ENCODE measurements at places on chromosomes 1 and 21. TPM values are rescaled to one million over a fixed set of nuclear protein-coding genes. Genes with fewer than 3 reads are reported as not detected.

DNA sequence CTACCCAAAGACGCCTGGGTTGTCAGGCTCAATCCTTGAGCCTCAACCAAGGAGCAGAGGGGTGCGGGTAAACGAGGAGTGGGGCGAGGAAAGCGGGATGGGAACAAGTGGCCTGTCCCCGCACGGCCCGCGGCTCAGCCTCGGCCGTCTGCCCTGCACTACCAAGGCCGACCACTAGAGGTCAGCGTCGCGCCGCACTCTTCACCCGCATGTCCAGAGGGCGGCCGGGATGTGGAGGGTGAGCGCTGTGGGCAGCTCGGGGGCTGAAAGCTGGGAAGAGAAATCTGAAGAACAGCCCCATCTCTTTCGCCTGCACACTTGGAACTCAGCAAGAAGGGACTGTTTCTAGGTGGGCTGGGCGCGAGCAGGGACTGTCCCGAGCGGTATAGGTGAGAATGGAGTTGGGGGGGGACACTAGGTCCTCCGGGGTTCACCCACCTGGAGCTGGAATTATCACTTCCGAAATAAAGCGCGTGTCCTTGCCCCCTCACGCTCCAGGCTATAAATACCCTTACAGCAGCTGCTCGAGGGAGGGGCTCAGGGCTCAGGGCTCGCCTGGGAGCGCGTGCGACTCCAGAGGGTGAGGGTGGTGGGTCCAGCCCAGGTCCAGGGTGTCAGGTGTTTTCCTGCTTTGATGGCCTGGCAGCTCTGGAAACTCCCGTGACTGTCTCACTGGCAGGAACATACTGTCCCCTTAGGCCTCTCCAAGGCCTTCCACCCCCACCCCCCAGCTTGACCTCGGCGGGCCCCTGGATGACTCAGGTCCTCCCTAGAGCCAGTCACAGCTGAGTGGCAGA, 9.8 kb downstream of the SLC30A2 start:
- no peaks in the 10 kb centered on the region for H3K36me3 ChIP-seq
- peaks cover 15% of the 10 kb centered on the region for H3K27me3 ChIP-seq
- peak; percentile 91 for DNase-seq
- H3K4me3 ChIP-seq: peak overlapping the region; percentile 97

DNA sequence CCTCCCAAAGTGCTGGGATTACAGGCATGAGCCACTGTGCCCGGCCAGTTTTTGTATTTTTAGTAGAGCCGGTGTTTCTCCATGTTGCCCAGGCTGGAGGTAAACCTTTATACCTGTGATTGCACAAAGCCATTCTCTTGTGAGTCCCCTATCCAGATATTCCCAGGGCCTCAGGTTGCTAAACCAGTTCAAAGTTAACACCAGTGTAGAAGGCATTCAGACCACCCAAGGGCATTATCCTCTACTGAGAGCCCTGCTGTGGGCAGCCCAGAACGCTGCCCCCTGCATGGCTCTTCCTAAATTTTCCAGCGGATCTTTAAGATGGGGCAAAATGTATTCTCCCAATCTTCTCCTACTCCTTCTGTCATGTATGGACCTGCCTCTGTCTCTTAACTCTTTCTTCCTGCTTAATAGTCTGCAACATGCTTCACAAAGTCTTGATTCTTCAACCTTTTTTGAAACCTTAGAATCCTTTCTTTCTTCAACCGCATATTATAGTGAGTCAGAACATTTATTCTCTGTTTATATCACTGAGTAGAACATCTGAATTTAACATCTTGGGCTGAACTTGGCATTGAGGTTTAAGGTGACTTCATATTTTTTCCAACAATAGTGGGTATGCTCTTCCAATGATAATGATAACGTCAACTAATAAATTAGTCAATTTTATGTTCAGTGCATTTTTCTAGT, 36.0 kb downstream of the UBE4B start:
- H3K27me3 ChIP-seq: peaks cover 1% of the 10 kb centered on the region
- no peaks in the 10 kb centered on the region for H3K36me3 ChIP-seq
- H3K4me3 ChIP-seq: no peak overlapping the region
- no peak for DNase-seq

DNA sequence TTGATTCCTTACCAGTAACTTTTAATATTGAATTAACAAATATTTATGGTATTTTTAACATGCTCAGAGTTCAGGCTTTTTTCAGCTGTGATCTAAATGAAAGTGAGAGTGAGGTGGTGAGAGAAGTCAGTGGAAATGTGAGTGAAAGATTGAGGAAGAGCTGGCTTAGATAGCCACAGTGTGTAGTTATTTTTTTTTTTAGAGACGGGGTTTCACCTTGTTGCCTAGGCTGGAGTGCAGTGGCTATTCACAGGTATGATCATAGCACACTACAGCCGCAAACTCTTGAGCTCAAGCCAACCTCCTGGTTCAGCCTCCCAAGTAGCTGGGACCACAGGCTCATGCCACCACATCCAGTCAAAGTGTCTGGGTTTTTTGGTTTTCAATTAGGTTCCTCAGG, 10.9 kb downstream of the RNF11 start:
- no peaks in the 10 kb centered on the region for H3K4me1 ChIP-seq
- H3K27me3 ChIP-seq: peaks cover 1% of the 10 kb centered on the region
- DNase-seq: no peak
- no peak overlapping the region for H3K27ac ChIP-seq
- peaks cover 4% of the 10 kb centered on the region for H3K36me3 ChIP-seq

GRCh38 chr1:219066631-219067349, 106.9 kb upstream of the LYPLAL1 start:
- DNase-seq: no peak
- H3K36me3 ChIP-seq: no peaks in the 10 kb centered on the region
- no peak overlapping the region for H3K27ac ChIP-seq

GRCh38 chr1:229004066-229004833, 266.7 kb upstream of the RAB4A start:
- no peaks in the 10 kb centered on the region for H3K27me3 ChIP-seq
- H3K4me1 ChIP-seq: peaks cover 13% of the 10 kb centered on the region
- no peak overlapping the region for H3K4me3 ChIP-seq

Gene TAS1R1
- total RNA-seq: not detected

DNA sequence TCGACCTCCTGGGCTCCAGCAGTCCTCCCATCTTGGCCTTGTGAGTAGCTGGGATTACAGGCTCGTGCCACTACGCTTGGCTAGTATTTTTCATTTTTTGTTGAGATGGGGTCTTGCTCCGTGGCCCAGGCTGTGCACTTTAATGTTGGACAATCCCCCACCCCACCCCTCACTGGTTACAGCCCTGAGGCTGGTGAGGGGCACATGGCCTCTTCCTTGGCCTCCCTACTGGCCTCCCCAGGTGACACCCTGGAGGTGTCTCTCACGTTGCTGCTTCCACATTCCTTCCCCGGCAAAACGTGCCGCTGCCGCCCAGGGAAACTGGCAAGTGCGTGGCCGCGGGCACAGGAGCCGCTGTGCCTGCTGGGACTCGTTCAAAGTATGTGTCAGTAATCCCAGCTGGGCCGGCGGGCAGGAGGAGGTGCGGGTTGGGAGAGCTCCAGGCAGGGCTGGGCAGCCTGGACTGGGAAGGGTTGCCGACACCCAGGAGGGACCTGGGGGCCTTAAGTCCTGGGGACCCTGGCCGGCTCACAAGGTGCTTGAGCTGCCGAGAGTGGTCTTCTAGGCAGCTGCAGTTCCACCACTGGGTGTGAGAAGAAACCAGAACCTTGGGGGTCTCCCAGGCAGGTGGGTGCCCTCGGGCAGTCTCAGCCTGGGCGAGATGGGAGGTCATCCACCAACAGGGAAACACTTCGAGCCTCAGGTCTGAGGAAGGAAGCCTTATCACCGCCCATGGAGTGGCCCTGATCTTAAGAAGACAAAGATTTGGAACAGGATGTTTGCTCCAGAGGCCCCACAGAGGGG, 6.5 kb downstream of the WNT3A start:
- H3K4me3 ChIP-seq: no peak overlapping the region
- peaks cover 29% of the 10 kb centered on the region for H3K27me3 ChIP-seq
- H3K4me1 ChIP-seq: no peaks in the 10 kb centered on the region
- H3K36me3 ChIP-seq: no peaks in the 10 kb centered on the region
- DNase-seq: no peak

- no peaks in the 10 kb centered on the region for H3K27me3 ChIP-seq
- peak overlapping the region; percentile 85 for H3K27ac ChIP-seq
- H3K4me3 ChIP-seq: no peak overlapping the region
- peaks cover 4% of the 10 kb centered on the region for H3K4me1 ChIP-seq
Observed at GRCh38 chr1:183956559-183957188, 80.9 kb downstream of the COLGALT2 start.

Gene LRRC42
- total RNA-seq: 43.6 TPM

GRCh38 chr1:28860332-28861073, 48.5 kb downstream of the OPRD1 start:
- no peak overlapping the region for H3K27ac ChIP-seq
- H3K27me3 ChIP-seq: peaks cover 4% of the 10 kb centered on the region
- H3K4me3 ChIP-seq: no peak overlapping the region
- no peak for DNase-seq
- H3K4me1 ChIP-seq: peaks cover 4% of the 10 kb centered on the region

DNA sequence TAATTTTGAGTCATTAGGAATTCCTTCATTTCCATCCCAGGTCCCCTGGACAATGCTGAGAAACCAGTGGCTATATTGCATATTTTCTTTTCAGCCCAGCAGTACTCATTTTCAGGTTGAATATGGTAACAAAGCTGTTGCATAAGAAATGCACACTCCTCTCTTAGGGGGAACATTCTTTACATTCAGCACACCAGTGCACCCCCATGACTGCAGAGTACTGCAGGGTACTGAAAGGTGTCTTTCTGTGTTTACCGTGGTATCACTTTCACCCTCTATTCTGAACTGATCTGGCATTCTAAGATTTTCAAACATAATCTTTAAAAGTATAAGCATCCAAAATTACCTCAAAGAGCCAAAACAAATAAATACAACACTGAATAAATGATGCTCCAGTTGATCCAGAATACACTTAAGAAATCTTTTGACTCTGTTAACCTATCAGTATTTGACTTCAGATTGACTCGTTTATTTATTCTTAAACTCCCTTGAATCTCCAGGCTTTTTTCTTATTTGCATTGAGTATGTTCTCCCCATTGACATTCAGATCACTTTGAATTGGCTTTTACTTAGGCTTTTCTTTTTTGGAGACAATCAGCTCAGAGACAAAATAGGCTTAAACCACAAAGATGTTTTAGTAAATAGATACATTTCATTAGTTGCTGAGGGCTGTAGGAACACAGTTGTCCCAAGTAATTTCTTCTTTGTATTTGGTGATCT, 213.6 kb downstream of the NFIA start:
- no peak overlapping the region for H3K4me3 ChIP-seq
- H3K27ac ChIP-seq: no peak overlapping the region
- H3K27me3 ChIP-seq: peaks cover 2% of the 10 kb centered on the region
- no peak for DNase-seq

Gene SAMSN1
- 2.0 TPM for total RNA-seq

DNA sequence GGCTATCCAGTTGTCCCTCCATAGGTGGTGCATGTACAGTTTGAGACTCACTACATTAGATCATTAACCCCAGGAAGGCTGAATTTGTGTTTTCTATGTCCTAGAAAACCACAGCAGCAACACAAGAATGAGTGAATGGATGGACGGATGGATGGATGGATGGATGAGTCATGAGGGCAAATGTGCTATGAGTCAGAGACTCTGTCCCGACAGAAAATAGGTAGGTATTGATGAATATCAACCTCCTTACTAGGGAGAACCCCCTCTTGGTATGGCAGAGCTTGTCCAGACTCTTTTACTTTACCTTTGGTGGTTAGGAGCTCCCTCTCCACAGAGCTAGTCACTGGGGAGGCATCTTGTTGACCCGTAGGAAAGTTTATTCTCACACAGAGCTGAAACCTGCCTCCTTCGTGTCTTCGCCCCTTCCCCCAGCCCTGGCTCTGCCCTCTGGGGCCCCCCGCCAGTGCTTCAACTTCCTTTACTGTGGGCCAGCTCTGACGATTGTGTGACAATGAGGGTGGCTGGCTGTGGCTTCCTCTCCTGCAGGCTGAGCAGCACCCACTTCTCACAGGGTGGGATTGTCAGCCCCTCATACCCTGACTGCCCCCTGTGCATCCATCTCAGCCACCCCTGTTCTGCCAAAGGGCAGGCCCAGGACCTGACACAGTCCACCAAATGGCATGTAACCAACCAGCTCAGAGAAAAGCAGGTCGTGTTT, 145.2 kb downstream of the FOXD2 start:
- H3K36me3 ChIP-seq: no peaks in the 10 kb centered on the region
- no peak overlapping the region for H3K27ac ChIP-seq
- no peak overlapping the region for H3K4me3 ChIP-seq
- peaks cover 7% of the 10 kb centered on the region for H3K27me3 ChIP-seq
- no peak for DNase-seq

GRCh38 chr1:25858494-25858893, 763 bp downstream of the AUNIP start:
- DNase-seq: no peak
- no peak overlapping the region for H3K27ac ChIP-seq
- peak overlapping the region; percentile 94 for H3K4me3 ChIP-seq
- peaks cover 15% of the 10 kb centered on the region for H3K4me1 ChIP-seq
- peaks cover 14% of the 10 kb centered on the region for H3K36me3 ChIP-seq

DNA sequence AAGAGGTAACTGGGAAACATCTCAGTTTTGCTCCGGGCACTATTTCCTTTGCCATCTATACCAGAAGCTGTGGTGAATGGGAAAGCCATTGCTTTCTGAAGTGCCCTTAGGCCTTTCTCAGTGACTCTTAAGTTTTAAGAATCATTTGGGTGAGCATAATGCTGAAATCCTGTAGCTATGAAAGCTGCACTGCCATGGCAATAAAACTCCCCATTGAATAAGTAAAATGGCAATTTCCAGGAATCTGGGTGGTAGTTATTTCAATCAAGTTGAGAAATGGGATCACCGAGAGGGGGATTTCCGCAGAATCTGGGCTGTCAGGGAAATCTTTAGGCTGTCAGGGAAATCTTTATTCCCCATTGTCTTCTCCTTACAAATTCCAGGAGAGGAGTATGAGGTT, 26.8 kb upstream of the MACF1 start:
- H3K4me1 ChIP-seq: peaks cover 50% of the 10 kb centered on the region
- no peaks in the 10 kb centered on the region for H3K36me3 ChIP-seq
- no peak for DNase-seq
- H3K27ac ChIP-seq: no peak overlapping the region
- no peaks in the 10 kb centered on the region for H3K27me3 ChIP-seq

DNA sequence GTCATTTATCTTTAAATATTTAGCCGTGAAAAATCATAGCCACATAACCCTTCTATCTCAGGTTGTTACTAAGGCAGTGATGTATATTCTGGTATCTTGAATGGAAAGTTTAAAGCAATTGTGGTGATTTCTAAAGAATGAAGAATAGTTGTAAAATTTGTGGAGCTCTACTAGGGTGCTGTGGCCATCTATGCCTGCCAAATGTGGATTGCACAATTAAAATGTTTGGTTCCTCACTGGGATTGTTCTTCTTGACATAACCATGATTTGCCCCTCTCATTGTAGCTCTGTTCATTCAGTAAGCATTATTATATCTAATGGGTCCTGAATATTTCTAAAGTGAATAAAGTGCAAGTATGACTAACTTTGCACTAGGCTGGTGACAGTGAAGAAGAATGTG, 50.1 kb downstream of the AK4 start:
- H3K27ac ChIP-seq: no peak overlapping the region
- no peaks in the 10 kb centered on the region for H3K36me3 ChIP-seq
- no peak overlapping the region for H3K4me3 ChIP-seq
- no peaks in the 10 kb centered on the region for H3K27me3 ChIP-seq

GRCh38 chr1:116477429-116477828, 93.4 kb downstream of the CD58 start:
- H3K27me3 ChIP-seq: peaks cover 2% of the 10 kb centered on the region
- no peaks in the 10 kb centered on the region for H3K36me3 ChIP-seq
- no peak for DNase-seq
- peaks cover 5% of the 10 kb centered on the region for H3K4me1 ChIP-seq
- no peak overlapping the region for H3K27ac ChIP-seq
- no peak overlapping the region for H3K4me3 ChIP-seq
